Neural crest cell (in vitro differentiated cells): ENCODE measurements at places on chromosomes 5 and 9.

DNA sequence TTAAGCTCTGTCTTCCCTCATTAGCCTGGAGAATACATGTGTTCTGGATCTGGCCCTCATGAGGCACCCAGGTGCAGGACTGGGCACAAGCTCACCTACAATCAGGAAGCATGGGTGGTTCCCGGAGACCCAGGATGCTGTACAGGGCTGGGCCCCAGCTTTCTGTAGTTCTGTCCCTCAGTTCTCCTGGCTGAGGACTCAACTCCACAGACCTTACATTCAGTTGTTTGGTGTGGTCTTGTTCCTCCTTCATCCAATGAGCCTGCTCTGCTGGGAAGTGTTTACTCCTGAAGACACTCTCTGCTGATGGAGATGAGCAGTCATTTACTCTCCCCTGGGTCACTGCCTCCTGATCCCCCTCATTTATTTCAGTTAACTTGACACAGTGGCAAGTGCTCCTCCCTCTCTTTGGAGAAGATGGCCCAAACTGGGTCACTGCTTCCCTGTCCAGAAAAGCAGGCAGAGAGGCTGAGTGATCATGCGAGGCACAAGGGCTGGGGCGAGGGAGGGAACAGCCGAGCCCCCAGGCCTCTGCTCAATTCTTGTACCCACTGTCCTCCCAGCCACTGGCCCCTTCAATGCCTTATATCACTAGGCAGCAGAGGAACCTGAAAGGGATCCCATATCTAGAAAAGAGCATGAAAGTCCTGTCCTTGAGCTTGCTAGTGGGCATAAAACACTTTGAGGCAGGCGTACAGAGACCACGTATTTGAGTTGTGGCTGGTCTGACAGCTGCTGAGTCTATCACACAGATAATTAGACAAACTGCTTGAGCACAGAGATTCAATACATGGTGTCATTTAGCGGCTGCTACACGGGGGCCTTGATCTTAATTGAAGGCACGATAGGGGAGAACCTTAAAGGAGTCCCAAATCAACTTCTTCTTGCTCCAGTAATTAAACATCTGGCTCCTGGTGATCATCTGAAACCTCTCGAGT lies 221.7 kb downstream of the FSTL4 start:
- H3K36me3 ChIP-seq, result peaks cover 2% of the 10 kb centered on the region
- H3K4me1 ChIP-seq, result no peaks in the 10 kb centered on the region
- no peak for DNase-seq
- H3K27ac ChIP-seq, result no peak overlapping the region
- no peaks in the 10 kb centered on the region for H3K27me3 ChIP-seq

GRCh38 chr5:95986937-95987520 lies 25.4 kb upstream of the ELL2 start:
- H3K4me3 ChIP-seq, result no peak overlapping the region
- no peaks in the 10 kb centered on the region for H3K4me1 ChIP-seq
- H3K27ac ChIP-seq, result peak overlapping the region; percentile 12
- H3K36me3 ChIP-seq, result no peaks in the 10 kb centered on the region

GRCh38 chr9:71001780-71002386 lies 119.5 kb downstream of the TRPM3 start:
- H3K4me3 ChIP-seq, result no peak overlapping the region
- no peaks in the 10 kb centered on the region for H3K4me1 ChIP-seq
- no peak overlapping the region for H3K27ac ChIP-seq
- DNase-seq, result no peak
- H3K27me3 ChIP-seq, result no peaks in the 10 kb centered on the region

DNA sequence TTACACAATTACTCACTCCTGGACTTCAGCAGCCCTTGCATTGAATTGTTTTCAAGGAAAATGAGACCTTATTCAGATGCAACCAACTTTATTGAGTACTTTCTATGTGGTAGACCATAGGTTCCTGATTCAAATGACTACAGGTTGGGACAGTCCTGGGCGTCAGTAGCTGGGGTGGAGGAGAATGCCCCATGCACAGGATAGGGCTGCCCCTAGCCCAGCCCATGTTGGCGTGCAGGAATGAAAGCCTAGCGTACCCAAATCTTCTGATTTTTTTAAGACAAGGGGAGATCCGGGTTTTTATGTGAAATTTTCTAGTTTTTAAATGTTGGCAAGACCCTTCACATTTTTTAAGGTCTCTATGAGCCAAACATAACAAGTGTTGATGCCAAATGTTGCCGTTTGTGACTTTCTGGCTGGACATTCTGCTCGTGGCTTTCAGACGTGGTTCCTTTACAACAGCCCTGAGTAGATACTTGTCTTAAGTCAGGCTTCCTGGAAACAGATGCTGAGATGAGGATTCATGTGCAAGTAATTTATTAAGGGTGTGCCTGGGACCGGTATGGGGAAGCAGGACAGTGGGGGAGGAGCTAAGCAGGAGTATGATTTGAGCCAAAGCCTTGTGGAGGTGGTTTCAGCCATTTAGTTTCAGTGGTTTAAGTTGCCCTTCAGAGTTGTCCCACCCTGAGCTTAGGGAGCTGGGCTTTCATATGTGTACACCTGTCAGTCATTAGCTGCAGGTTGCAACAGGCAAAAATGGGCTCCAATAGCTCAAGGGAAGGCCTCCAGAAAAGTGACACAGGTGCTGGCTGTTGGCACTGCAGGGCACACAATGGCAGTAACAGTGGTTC lies 154.1 kb downstream of the NTRK2 start:
- peaks cover 13% of the 10 kb centered on the region for H3K4me1 ChIP-seq
- peaks cover 5% of the 10 kb centered on the region for H3K27me3 ChIP-seq
- H3K27ac ChIP-seq, result peak overlapping the region; percentile 54
- DNase-seq, result no peak

GRCh38 chr5:58439094-58439644 lies 20.7 kb downstream of the PLK2 start:
- peaks cover 6% of the 10 kb centered on the region for H3K4me1 ChIP-seq
- DNase-seq, result no peak
- H3K4me3 ChIP-seq, result no peak overlapping the region
- no peaks in the 10 kb centered on the region for H3K27me3 ChIP-seq
- no peak overlapping the region for H3K27ac ChIP-seq

GRCh38 chr5:14424011-14424685 lies 157.4 kb upstream of the OTULINL start:
- H3K36me3 ChIP-seq, result peaks cover 30% of the 10 kb centered on the region
- no peak overlapping the region for H3K4me3 ChIP-seq
- H3K27ac ChIP-seq, result no peak overlapping the region
- H3K4me1 ChIP-seq, result peaks cover 25% of the 10 kb centered on the region

DNA sequence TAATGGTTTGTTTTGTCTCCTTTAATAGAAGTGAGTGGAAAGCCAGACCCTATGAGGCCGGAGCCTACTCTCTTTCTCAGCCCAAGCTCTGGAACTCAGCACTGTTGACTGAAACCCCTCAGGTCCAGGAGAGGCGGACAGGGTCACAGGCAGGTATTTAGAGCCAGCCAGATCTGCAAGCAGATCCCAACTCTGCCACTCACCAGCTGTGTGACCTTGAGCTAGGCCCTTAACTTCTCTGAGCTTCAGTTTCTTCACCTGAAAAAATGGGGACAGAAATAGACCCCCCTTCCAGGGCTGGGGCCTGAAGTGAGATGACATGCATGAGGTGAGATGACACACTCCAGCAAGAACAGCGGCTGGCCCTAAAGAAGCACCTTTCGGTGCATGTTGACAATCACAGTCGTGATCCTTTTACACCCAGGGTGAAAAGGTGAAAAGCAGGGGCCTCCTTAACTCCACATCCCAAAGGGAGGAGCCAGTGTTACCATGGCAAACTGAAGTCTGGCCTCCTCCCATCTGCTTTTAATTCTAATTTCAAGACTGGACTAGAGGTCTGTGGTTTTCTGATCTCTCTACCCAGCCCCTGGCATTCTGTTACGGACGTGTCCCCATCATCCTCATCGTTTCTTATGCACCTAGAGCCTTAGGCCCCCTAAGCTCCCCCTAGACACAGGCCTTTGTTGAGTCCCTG lies 27.2 kb downstream of the MORN5 start:
- DNase-seq, result no peak
- no peaks in the 10 kb centered on the region for H3K36me3 ChIP-seq
- peaks cover 16% of the 10 kb centered on the region for H3K27me3 ChIP-seq

DNA sequence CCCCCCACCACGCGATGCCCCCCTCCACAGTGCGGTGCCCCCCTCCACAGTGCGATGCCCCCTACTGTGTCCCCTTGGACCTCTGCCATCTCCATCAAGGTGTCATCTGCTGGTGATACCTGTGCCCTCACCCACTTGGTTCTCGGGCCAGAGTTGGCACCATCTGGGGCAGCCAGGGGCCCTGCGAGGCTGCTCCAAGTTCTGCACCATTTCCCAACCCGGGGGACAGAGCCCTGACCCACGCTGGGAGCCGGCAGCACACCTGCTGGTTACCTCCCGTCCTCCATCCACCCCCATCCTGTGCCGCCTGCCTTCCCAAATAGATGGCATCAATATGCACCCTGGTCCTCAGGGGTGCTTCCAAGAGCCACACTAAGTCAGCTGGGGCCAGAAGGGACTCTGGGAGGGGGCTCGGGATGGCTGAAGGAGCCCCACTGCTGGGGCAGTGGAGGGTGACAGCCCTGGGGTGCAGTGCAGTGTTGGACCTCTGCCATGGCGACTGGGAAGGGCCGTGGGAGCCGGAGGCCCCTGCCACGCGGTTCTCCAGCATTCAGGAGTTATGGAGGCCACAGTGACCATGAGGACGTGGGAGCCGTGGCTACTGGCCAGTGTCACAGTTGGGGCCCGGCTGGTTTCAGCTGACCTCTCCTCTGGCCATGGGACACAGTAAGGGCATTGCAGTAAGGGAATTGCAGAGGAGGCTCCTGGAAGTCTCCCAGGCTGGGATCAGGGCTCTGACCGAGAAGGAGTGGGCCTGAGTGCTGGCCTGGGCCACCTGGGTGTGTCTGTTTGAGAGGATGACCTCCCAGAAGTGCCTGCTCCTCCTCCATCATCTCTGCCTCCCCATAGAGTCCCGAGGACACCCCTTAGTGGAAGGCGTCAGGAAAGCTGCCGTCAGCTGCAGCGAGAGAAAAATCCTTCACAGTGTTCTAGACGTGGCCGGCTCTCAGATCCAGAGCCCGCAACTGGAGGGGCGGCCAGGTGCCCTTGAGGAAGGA lies 44.2 kb upstream of the NOTCH1 start:
- H3K36me3 ChIP-seq, result no peaks in the 10 kb centered on the region
- H3K27me3 ChIP-seq, result no peaks in the 10 kb centered on the region
- H3K27ac ChIP-seq, result peak overlapping the region; percentile 89

DNA sequence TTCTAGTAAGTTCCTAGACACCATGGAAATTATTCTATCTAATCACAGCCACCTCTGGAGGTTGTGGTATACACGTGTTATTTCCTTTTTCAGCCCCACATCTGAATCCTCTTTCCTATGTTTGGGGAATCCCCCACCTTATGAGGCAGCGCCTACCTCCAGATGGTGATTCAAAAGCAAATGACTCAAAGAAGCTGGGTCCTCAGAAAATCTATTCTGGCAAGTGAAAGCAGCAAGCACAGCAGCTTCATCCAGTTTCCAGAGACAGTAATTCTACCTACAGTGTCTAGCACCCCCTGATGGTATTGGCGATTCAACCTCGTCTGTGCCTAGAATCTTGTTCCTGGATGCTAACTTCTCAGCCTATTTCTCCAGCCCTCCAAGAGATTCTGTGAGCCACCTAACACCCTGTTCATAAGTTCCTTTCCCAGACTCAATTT lies 43.0 kb downstream of the STRBP start:
- no peaks in the 10 kb centered on the region for H3K36me3 ChIP-seq
- no peaks in the 10 kb centered on the region for H3K27me3 ChIP-seq
- H3K4me3 ChIP-seq, result no peak overlapping the region
- H3K27ac ChIP-seq, result no peak overlapping the region
- H3K4me1 ChIP-seq, result no peaks in the 10 kb centered on the region
- DNase-seq, result no peak

GRCh38 chr5:390623-391491 lies 52.1 kb upstream of the EXOC3 start:
- H3K27ac ChIP-seq, result peak overlapping the region; percentile 84
- no peak overlapping the region for H3K4me3 ChIP-seq
- peaks cover 3% of the 10 kb centered on the region for H3K36me3 ChIP-seq
- no peaks in the 10 kb centered on the region for H3K27me3 ChIP-seq

GRCh38 chr5:35269006-35269405 lies 38.7 kb upstream of the PRLR start:
- DNase-seq, result no peak
- no peaks in the 10 kb centered on the region for H3K4me1 ChIP-seq
- H3K27ac ChIP-seq, result peak overlapping the region; percentile 73

DNA sequence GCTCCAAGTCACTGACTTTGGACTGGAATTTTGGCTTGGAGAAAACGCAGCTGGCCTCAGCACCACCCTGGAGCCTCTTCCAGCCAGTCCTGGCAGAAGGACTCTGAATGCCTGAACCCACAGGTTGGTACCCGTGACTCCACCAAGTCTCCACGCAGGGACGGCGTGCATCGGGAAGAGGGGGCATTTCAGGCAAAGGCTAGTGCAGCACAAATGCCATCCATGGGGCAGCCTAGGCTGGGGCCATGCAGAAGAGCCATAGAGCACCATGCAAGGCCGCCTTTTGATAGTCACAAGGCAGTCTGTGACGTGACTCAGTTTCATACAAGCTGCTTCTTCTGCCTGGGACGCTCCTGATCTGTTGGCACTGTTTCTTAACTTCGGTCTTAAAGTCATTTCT lies 28.0 kb downstream of the GDNF start:
- no peak overlapping the region for H3K4me3 ChIP-seq
- no peak for DNase-seq
- no peaks in the 10 kb centered on the region for H3K27me3 ChIP-seq
- no peaks in the 10 kb centered on the region for H3K36me3 ChIP-seq
- H3K27ac ChIP-seq, result no peak overlapping the region

- no peaks in the 10 kb centered on the region for H3K36me3 ChIP-seq
- H3K27ac ChIP-seq, result no peak overlapping the region
- DNase-seq, result no peak
- no peaks in the 10 kb centered on the region for H3K4me1 ChIP-seq
- H3K27me3 ChIP-seq, result no peaks in the 10 kb centered on the region
Observed at GRCh38 chr5:96687812-96688453, 25.8 kb downstream of the CAST start.

DNA sequence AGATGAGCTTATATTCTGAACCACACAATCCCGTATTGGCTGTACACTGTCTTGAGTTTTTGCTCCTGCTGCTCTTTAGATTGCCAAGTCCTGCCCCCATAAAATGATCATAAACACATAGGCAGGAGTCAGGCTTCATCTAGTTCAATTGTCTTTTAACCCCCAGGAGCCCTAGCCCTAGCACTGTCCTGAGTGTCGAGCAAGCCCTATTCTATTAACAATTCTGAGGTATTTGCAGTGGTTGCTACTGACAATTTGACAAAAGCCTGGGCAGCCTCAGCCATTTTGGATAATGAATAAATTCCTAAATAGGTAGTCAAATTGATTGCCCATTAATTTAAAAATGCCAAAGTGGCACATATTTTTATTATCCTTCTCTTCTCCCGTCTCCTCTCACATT lies 257.2 kb downstream of the YTHDC2 start:
- H3K27me3 ChIP-seq, result no peaks in the 10 kb centered on the region
- H3K4me1 ChIP-seq, result peaks cover 12% of the 10 kb centered on the region
- H3K36me3 ChIP-seq, result peaks cover 2% of the 10 kb centered on the region
- DNase-seq, result no peak
- no peak overlapping the region for H3K4me3 ChIP-seq

GRCh38 chr9:126806336-126806735 lies 1.5 kb downstream of the ZBTB43 start:
- peaks cover 15% of the 10 kb centered on the region for H3K27me3 ChIP-seq
- peak overlapping the region; percentile 92 for H3K4me3 ChIP-seq

GRCh38 chr5:73130811-73131210 lies 10.4 kb downstream of the TMEM171 start:
- no peak overlapping the region for H3K4me3 ChIP-seq
- no peak overlapping the region for H3K27ac ChIP-seq
- H3K36me3 ChIP-seq, result no peaks in the 10 kb centered on the region
